IPS DF 19.7 (cell line): ENCODE measurements at places on chromosomes 1 and 21.

DNA sequence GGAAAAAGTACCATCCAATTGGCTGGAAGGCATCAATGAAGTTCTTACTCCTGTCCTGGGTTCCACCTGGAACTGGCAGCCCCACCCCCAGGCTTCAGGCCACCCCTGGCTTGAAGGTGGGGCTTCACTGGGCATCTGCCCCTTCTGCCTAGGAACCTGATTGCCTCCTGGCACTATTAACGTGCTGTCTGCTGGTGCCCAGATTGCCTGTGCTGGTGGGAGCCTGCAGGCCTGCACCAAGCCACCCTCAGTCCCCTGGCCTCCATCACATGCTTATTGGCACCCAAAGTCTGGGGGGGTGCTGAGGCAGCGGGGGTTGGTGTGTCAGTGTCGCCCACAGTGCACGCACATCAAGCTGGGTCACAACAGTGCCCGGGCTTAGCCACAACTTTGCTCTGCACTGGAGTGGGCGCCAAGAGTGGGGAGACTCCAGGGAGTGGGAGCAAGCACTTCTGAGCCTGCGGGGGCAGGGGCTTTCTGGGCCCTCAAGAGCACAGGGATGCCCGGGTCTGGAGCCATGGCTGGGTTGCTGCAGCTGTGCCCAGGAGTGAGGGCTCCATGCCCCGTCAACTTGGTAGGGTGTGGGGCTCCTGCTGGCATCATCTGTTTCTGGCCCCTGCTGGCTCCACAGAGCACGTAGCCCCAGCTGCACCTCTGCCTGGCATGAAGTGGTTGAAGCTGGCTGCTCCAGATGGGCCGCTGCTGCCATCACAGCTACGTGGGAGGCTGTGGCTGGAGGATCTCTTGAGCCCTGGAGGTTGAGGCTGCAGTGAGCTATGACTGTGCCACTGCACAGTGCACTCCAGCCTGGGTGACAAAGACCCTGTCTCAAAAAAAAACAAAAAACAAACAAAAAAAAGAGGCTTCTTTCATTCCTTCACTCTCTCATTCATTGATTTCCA lies 4.1 kb upstream of the LSM10 start:
- no peak for DNase-seq

DNA sequence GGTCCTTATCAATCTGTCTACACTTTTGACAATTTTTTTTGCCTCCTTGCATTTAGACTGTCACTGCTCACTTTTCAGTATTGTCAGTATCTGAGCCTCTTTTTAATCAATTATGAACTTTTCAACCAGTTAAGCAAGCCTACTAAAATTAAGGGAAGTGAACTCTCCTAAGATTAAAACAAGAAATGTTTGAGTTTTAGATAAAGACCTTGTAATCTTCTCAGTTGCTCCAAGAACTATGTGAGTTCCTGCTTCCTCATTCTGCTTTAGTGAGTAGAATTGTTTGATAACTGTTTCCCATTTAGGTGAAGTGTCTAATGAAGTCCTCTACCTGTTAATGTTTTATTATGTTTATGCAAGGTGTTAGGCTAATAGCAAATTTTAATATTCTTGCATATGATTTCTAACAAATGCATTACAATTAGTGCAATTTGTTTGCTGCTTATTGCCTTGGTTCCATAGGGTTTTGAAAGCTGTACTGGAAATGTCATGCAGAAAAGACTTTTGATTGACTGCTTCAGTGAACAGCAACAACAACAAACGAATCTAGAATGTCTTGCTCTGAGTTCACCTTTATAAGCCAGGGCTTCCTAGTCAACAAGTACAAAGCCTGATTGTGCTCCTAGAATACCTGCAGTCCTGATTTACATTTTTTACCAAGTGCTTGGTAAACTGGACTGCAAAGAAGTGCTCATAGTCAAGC lies 40.9 kb downstream of the PLA2G4A start:
- DNase-seq, result no peak

DNA sequence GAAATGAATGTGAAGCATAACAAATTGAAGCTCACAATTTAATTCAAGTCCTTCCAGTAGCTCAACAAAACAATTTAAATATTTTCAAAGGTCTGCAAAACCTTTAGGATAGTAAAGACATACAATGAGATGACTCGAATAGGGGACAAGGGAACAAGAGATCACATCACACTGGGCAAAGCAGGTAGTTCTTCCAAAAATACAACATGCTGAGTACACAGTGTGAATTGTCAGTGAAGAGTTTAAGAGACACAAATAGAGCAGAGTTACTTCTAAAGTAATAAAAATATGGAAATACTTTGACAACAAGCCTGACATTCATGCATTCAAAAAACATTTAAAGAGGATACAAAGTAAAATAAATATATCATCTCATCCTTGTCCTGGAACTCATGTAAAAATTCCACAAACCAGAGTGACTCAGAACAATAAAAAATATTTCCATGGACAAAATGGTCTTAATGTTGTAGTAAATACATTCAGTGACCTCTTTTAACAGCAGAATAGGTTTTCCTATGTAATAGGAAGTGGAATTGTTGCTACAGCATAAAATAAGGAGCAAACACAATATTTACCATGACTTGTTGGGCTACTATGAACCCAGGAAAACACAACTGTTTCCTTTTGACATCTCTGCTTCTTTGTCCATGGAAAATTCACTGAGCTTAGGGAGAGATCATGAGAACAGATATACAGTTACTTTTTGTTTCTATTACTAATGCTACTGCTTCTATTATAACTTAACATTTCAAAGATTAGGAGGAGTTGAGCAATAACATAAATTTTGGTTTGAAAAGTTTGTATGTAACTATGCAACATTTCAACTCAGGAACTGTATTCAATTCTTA lies 83.7 kb upstream of the BCL10 start:
- DNase-seq, result no peak

DNA sequence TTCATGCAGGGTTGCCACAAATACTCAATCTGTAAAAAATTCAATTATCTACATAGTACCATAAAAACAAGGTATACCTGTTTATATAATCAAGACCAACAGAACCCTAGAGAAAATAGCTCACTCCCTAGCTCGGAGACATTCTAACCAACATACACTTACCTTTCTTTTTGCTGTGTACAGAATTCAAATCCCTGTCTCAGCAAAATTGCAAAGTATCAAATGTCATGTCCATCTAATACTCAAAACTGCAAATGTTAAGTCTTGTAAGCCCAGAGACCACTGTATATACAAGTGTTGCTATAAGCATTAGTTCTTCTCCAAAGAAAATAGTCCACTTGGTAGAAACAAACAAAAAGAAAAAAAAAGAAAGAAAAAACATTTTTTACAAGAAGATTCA lies 16.2 kb upstream of the SELE start:
- no peak for DNase-seq

DNA sequence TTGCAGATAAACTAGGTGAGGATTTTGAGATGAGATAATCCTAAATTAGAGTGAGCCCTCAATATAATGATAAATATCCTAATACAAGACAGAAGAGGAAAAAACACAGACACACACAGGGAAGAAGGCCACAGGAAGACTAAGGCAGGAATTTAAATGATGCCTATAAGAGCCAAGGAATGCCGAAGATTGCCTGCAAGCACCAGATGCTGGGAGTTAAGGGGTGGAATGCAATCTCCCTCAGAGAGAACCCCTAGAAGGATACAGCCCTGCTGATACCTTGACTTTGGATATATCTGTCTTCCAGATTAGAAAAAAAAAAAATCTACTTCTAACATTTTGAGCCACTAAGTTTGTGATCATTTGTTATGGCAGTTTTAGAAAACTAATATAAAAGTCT lies 299.7 kb upstream of the PRMT6 start:
- no peak for DNase-seq

GRCh38 chr1:175678471-175678870 lies 64.9 kb downstream of the TNR start:
- DNase-seq, result no peak

DNA sequence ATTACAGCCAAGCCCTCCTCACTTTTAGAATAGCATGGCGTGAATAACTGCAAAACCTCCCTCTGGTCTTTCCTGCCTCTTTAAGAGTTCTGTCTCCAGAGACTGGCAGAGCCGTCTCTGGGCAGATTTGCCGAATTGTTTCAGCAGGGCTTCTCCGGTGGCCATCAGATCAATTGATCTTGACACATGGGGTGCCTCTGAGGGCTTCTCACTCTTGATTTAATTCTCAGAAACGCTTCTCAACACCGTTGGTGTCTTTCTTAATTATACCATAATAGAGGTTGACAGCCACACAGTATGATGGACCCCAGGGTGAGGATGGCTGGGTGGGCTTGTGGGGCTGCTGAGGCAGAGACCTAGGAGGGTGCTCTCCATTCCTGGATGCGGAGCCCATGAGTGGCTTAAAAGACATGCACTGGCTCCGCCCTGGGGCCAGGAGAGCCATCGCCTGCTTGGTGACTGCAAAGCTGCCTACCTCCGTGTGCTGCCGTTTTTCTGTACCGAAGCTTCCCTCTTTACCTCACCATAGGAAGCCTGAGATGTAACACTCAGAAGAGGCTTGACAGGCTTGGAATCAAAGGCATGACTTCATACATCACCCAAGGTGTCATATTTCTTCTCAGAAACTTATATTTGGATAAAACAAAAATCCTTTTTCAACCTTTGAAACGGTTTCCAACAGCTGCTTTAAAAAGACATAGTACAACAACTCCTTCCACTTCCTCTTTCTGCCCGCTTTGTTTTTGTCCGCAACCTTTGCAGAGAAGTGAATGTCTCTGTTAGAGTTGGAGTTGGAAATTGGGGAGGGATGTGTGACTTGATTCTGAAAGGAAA lies 82.9 kb downstream of the GALNT2 start:
- DNase-seq, result no peak
